GM12864 (cell line): ENCODE measurements at places on chromosomes 3 and 15.

GRCh38 chr3:100160521-100160920, 46.2 kb upstream of the FILIP1L start:
- DNase-seq, result no peak

GRCh38 chr3:196868297-196868661, 559 bp downstream of the SENP5 start:
- no peak for DNase-seq

DNA sequence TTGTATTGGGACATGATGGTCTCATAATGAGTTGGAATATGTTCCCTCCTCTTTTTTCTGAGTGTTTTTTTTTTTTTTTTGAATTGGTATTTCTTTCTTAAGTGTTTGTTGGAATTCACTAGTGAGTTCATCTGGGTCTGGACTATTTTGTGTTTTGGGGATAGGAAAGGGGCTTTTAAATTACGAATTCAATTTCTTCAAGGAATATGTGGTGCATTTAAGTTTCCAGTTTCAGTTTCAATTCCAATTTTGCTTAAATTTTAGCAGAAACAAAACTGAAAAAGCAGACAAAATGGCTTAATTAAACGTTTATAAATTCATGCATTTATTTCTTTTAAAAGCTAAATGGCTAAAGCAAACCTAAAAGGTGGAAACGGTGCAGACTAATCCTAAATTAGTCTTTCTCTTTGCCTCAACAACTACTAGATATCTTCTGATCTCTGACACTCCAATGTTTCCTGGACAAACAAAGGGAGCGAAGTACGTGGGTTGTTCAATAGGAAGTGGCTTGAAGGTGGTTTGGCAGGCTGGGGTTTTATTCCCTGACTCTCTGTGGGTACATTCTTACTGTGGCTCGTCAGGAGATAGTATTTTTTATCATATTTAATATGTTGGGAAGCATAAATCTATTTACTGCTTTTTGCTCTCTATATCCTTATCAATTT, 50.0 kb upstream of the CORO2B start:
- no peak for DNase-seq

- DNase-seq, result no peak
Measured at GRCh38 chr15:63401078-63401477, 19.4 kb upstream of the CA12 start.

GRCh38 chr3:82085356-82085755, 323.9 kb upstream of the GBE1 start:
- DNase-seq, result no peak

DNA sequence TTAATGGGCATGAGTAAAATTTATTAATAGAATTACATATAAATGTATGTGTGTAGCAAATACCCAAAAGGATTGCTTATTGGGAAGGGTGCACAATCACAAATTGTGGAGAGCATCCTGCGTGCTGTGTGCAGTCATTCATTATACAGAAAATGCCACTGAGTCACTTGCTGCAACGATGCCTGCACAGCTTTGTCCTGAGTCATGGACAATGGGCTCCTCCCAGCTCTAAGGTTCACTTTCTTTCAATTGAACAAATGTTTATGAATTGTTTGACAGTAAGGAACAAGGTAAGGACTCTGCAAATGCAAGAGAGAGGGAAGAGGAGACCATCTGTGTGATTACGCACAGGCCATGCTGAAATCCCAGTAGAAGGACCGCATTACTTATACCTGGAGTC, 18.7 kb downstream of the CFAP161 start:
- DNase-seq, result no peak

- DNase-seq, result no peak
Measured at GRCh38 chr3:154766765-154767503, 313.2 kb upstream of the MME start.

DNA sequence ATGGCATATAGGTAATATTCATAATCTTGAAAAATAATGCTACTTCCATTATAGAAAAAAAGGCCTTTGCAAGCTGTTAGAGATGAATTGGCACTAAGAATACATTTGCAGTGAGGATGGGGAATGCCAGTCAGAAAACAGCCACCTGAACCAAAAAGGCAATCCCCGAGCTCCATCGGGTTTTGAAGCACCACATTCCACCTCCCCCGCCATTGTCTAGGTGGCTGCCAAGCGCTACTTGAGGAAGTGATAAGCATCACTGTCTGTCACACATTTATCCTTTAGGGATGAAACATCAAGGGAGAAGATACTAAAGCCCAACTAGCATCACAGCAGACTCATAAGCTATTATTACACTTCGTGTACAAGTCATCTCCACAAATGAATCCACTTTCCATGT, 112.8 kb downstream of the OSBPL10 start:
- DNase-seq, result no peak

GRCh38 chr3:46905661-46906451, 28.3 kb downstream of the PTH1R start:
- DNase-seq, result no peak

GRCh38 chr3:46208167-46208704, at the start of gene CCR1:
Gene CCR1 (minus strand): TSS chr3:46208313. CDS start chr3:46204313, 4,000 bp downstream.
- DNase-seq, result peak; percentile 77

GRCh38 chr3:58628823-58629562, 37.6 kb downstream of the FAM3D start:
- no peak for DNase-seq

DNA sequence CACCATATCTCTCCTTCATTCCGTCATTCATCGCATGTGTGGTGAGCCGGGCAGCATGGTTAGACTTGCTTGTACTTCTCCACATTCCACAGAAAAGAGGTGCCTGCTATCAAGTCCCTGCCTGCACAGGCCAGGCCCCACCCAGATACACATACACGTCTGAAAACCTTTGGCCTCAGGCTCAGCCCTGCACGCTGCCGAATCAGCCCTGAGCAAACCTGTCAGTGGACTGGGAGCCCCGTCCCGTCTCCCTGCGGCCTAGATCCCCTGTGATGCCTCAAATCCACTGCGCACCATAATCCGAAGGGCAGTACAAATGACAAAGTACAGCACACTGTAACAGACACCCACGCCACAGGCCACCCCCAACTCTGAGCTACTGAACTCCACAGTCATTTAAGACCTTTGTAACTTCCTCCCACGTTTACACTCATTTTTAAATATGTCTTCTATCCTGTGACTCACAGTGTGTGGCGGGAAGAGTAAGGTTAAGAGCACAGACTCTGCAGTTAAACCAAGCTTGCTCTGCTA, 67.1 kb downstream of the MB21D2 start:
- no peak for DNase-seq

GRCh38 chr3:59381282-59381681, 331.5 kb upstream of the CFAP20DC start:
- DNase-seq, result no peak

DNA sequence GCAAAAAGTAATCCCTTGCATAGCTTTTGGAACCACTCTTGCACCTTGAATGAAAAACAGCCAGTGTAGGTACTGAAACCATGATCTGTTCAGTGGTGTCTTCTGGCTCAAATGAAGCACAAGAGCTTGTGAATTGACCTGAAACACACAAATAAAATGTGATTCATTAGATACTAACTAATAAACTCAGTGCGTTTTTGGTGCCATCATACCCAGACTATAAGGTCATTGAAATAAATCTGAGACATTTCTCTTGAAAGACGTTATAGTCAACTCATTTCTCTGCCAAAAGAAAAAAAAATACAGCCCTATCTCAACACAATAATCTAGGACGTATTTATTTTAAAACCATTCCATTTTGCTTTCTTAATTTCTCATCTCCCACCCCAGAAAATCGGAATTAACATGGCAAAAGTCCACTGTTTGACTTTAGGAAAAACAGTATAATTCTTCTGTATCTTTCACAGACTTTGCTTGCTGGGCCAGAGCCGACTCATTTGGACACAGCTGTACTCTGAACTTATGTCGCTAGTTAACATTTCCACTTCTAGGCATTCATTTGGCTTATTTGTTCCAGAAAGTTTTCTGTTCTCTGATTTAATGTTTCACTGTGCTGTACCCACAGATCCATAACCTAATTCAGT, 284.9 kb upstream of the TBL1XR1 start:
- DNase-seq, result no peak

GRCh38 chr3:147538034-147538433, 128.9 kb downstream of the ZIC1 start:
- no peak for DNase-seq

DNA sequence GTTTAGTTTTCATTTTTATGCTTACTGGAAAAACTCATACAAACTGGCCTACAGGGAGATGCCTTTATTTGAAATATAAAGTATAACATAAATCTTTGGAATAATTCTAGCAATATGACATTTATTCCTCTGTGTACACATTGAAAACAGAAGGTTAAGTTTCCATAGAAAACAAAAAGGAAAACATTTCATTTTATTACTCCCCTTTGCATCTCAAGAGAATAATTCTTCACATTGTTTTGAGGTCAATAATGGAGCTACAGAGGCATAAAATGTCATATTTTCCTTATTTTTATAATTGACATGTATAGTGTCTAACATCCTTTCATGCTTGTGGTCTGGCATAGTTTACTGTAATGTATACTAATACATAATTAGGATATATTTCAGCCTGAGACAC, 187.6 kb upstream of the AGTR1 start:
- DNase-seq, result no peak

- no peak for DNase-seq
Measured at GRCh38 chr3:175511219-175511785, 652.2 kb downstream of the NAALADL2 start.

- DNase-seq, result no peak
Measured at GRCh38 chr15:95857758-95858157, 472.7 kb upstream of the NR2F2 start.

- DNase-seq, result no peak
Measured at GRCh38 chr15:91576096-91576495, 277.4 kb upstream of the SLCO3A1 start.

DNA sequence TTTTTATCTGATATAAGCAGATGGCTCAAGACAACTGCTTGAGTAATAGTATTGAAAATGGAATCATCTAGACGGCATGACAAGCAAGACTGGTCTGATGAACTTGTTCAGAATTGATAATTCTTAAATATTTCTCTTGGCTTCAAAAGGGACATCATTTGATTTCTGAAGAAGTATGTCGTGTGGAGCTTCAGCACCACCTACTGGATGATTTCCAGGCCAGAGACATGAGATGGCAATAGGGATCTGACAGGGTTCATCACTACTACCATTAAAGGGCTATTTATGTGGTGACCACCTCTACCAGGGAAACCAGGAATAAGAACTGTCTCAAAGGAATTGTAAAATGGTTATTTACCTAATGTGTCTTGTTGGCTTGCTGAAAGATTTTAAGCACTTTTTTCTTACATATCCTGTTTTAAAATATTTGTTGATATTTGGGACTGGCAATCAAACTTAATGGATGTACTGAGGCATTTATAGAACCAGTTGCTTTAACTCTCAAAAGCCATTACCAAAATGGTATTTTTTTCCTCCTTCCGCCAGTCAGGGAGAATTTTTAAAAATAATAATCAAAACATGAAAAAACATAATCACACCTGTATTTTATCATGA, 99.5 kb upstream of the FAM98B start:
- peak; percentile 36 for DNase-seq

DNA sequence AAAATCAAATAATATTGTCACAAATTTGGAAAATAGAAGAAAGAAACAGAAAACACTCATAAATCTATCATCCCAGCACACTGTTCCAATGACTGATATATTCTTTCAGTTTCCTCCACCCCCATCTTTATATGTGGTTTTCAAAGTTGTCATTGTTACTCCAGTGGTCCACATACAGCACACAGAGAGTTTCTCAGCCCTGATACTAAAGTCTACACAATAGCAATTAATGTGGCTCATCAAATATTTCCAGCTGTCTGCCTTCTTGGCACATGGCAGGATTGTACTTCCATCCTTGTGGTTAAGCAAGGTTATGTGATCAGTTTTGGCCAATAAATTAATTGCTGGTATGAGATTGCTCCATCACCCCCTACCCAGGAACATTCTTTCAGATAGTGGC, 221.7 kb downstream of the PDCD6IP start:
- no peak for DNase-seq

DNA sequence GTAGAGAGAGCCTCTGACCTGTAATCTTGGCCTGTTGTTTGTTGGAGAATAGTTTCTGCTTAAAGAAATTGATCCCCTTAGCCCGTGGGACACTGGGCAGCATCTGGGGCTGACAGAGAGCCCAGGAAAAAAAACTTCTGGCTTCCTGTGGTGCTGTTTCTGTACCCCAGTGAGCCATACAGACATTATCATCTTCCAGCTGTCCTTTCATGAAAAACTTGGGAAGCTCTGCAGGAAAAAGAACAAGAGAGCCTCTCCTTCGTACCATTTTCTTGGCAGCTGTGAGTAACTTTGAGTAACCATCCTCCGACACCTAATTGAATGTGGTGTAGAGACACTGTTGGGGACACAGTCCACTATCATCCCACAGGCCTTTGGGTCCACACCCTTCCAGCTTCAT, 333.0 kb downstream of the SHQ1 start:
- DNase-seq, result no peak

DNA sequence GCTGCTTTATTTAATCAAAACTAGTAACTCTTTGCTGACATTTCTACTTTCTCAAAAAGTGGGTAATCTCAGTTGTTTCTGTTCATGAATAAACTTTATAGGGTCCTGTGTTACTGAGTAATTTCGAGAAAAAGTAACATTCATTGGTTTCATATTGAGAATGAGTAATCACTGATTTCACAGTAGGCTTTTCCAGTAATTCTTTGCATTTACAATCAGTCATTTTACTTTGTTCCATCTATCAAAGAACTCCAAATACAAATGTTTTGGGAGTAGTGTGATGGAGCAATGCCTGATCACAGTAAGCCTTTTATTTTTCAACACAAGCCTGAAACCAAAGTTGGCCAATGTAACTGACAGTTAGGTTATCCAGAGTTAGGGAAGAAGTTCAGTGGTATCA, 353.6 kb downstream of the ULK4 start:
- DNase-seq, result no peak

DNA sequence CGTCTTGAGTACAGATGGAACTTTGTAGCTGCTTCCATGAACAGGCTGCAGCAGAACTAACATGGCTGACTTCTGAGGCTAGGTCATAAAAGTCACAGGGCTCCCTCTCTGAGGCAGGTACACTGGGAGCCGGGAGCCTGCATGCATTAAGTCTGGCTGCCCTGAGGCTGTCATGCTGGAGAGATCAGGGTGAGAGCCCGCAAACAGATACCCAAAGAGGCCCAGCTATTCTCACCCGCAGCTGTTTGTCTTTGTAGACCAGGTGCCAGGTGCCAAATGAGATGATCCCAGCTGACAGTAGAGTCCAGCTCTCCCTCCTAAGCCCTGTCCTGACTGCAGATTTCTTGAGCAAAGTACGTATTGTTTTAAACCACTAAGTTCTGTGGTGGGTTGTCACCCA, 8.6 kb upstream of the SLCO3A1 start:
- no peak for DNase-seq
